HCEC 1CT (cell line): ENCODE measurements at places on chromosomes 1 and 21.

- DNase-seq: peak; percentile 87
These were observed 8.5 kb upstream of the COL8A2 start for GRCh38 chr1:36133484-36133883.

DNA sequence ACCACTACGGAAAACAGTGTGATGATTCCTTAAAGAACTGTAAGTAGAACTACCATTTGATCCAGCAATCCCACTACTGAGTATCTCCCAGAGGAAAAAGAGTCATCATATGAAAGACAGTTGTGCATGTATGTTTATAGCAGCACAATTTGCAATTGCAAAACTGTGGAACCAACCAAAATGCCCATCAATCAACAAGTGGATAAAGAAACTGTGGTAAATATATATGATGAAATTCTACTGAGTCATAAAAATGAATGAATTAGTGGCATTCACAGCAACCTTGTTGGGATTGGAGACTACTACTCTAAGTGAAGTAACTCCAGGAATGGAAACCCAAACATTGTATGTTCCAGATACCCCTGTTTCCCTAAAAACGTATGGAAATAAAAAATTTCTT, 337.0 kb upstream of the PTBP2 start:
- DNase-seq: peak; percentile 34

DNA sequence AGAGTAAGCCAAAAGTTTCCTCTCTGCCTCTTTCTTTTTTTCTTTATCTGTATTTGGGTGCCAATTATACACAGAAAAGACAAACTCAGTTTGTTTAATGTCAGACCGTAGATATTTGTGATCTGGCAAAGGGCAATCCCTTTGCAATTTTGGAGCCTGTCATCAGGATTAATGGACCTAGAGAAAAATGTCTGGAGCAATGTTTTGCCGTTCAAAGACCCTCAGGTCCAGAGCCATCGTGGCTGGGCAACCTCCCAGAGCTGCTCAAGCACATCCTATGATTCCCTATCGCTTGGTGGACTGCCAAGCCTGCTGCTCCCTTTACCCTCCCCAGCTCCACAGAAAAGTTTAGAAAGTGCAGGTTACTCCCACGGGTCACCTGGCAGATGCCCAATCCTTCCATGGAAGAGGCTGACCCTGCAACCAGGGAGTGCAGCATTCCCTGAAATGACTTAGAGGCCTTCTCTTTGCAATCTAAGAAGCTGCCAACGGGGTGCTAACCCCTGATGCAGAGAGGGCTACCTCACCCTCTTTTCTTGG, 112.5 kb upstream of the NGF start:
- no peak for DNase-seq

- DNase-seq: no peak
These were observed 12.8 kb upstream of the RBP7 start for GRCh38 chr1:9984253-9984652.

- no peak for DNase-seq
These were observed 21.8 kb upstream of the COL18A1 start for GRCh38 chr21:45383111-45383614.

DNA sequence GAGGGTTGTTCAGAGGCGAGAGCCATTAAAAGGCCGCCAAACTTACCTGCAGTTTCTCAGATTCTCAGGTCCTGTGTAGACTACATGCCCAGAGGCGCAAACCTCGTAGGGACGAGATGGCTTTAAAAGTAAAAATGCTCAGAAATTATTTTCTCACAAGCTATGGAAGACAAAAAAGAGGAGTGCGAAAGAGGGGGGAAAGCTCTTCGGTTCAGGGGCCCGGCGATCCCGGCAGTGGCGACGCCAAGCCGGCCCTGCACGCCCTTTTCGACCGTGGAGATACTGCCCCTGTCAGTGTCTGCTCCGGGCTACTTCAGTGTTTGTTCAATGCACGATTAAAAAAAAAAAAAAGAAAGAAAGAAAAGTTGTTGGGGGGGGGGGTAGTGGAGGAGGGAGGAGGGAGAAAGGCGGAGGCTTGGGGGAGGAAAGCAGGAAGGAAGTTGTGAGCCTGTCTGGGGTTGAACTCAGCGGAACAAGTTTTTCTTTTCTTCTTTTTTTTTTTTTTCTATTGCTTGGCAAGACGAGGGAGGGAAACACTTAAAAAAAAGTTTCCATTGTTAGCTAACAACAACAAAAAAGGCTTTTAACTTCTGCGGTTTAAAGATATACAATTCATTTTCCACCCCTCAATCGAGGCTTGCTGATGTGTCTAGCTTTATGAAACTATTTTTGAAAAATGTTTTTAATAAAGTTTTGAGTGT, at the start of gene ITPKB:
Gene ITPKB (minus strand): TSS at position 288 of the 701 bp plus-strand sequence. CDS start 1,824 bp downstream, outside the sequence.
- peak; percentile 63 for DNase-seq

DNA sequence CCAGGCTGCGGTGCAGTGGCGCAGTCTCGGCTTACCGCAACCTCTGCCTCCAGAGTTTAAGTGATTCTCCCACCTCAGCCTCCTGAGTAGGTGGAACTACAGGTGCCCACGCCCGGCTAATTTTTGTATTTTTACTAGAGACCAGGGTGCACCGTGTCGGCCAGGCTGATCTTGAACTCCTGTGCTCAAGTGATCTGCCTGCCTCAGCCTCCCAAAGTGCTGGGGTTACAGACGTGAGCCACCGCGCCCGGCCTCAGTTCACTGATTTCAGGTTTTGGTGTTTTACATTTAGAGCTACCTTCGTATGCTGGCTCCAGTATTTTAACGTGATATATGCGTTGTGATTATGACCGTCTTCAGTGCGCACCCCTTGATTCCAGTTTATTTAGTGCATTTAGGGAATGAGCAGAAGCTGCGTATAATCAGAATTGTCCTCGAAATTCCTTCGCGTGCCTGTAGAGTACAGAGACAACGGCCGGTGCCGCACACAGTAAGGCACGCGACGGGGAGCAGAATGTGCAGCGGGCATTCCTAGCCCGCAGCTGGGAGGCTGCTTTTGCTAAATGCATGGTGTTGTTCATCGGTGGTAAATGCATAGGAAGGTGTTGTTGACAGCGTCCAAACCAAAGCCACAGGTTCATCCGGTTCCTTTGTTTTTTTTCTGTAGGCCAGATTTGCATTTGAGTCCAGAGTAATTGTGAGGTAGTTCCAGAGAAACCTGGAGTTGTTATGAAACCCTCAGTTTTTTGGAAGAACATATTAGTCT, 48.9 kb upstream of the DIP2A start:
- DNase-seq: no peak

DNA sequence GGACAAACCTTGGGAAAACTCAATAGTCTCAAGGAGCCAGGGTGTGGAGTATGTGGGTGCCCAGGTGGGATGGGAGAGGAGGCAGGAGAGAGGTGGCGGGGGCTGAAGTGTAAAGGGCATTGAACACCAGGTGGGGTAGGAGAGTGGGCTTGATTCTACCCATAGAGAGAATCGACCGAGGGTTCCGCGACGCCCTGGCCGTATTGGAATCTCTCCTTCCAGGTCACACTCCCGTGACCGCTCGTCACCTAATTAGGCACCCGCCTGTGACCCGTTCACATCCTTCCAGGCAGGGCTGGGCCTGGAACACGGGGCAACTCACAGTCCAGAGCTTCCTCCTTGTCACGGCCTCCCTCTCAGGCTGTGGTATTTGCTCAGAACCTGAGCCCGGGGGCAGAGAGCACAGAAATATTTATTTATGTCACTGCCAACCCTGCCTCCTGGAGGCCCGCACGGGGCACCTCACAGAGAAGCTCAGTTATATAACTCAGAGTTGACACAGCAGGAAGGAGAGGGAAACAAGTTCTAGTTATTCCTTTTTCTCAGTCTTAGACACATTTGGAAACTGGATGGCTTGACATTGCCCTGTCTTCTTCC, 12.0 kb downstream of the NCMAP start:
- no peak for DNase-seq

DNA sequence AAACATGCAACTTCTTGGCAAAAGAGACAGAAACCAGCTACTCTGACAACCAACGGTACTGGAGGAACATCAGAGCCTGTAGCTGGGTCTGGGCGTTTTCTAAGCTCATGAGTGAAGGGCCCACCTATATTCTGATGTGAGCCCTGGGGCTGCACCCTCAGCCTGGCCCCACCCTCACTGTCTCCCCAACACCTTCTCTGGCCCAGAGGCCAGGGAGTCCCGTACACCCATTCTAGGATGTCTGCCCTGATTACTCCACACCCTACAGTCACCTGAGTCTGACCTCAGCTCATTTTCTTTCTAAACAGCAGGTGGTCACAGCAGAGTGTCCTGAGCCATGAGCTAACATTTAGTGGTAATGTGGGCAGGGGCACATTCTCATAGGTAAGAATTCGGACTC, 439.2 kb downstream of the MATN1 start:
- DNase-seq: no peak

GRCh38 chr1:201434266-201434665, 12.7 kb upstream of the TNNI1 start:
- DNase-seq: no peak

DNA sequence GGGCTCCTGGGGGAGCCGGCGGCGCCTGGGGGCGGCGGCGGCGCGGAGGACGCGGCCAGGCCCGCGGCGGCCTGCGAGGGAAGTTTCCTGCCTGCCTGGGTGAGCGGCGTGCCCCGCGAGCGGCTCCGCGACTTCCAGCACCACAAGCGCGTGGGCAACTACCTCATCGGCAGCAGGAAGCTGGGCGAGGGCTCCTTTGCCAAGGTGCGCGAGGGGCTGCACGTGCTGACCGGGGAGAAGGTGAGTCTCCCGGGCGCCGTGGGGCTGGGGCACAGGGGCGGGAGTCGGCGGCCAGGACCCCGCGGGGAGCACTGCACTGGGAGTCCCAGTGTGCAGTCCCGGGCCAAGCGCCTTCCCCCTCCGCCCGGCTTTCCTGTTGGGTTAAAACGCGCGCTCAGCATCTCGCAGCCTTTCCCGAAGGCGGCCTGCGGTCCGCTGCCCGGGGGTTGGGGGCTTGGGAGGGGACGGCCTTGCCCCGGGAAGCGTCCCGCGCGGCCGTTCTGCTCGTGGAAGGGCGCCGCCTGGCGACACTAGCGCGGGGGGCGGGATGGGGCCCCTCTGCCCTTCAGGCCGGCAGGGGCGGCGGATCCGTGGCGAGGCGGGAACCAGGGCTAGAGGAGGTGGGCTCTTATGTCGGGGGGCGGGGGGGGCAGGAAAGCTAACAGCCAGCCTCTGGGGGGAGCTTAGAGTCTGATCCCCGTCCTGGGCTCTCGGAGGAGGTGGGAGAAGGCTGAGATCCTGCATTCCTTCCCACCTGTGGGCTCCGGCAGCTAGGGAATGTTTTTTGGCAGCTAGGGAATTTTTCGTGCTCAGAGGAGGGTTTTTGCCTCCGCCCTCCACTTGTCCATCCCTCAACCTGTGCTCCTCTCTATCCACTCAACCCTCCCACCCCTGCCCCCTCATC, 1.1 kb downstream of the HUNK start:
- no peak for DNase-seq

DNA sequence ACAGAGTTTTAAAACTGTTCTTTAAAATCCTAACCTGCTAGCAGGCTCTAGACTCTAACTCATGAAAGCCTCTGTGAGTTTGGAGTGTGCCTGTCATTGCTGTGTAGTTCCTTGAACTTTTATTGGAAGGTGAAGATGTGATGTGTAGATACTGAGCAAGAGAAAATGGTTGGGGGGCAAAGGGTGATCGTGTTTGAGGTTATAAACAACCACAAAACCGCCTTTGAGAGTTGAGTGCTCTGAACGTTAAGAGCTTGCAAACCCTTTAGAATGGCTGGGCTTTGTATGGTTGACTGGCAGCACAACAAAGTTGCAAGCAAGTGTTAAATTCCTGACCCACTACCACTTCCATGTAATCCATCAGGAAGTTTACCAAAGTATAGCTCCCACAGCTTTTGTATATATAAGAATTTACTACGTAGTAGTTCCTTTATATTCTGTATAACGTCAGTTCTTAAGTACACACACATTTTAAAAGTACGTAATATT, 19.6 kb downstream of the BACE2 start:
- no peak for DNase-seq

DNA sequence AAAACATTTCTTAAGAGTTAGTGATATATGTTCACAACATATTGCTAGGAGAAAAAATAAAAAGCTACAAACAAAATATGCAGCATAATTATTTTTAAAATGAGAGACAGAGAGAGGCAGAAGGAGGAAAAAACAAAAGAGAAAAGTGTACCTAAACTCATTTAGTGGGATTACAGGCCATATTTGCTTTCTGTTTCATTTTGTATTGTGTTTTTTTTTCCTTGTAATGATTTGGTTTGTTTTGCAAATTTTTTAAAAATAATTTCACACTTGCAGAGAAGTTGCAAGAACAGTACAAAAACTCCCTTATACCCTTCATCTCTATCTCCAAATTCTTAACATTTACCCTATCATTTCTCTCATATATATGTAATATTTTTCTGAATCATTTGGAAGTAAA, 65.0 kb downstream of the LBR start:
- DNase-seq: no peak

GRCh38 chr1:185322636-185323035, 5.6 kb upstream of the IVNS1ABP start:
- no peak for DNase-seq

GRCh38 chr1:210123383-210123782, 109.2 kb upstream of the SERTAD4 start:
- no peak for DNase-seq

DNA sequence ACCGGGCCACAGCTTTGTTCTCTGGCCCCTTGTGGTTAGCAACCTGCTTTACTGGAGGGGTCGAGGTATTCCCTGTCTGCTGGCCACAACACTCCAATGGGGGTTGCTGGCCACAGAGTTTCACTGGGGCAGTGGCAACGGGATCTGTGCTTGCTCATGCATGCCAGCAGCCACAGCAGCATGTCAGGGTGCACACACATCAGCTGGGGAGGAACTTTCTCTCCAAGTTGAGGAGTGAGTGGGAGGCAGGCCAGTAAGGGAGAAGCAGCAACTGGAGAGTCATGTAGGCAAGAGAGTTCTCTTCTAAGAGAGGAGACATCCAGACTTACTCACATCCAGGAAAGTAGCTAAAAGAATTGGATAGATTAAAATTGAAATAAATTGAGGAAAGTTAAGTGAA, 38.0 kb downstream of the SAMD13 start:
- no peak for DNase-seq

DNA sequence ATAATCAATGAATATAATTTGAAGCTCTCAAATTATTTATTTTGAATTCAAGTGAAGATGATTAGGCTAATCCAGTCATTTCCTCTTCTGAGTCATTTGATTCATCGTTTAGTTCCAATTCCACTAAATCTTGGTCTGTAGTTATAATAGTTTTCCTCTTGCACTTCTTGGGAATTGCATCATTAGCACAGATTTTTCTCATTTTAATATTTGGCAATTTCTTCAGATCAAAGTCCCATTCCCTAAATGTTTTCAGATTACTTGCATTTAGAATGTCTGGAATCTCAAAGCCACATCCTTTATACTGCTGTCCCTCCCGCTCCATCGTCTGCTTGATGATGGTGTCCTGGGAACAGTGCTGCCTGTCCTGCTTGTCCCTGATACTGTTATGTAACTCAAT, 43.5 kb downstream of the MAST2 start:
- peak; percentile 76 for DNase-seq

GRCh38 chr1:19533626-19534025, 48.3 kb upstream of the CAPZB start:
- DNase-seq: no peak
